Activated CD8-positive, alpha-beta memory T cell treated with anti-CD3 and anti-CD28 coated beads, Interleukin-2, amount 50 U/mL, for 48 hours (primary cell): ENCODE measurements at places on chromosomes 4 and X.

GRCh38 chrX:41180194-41180908 is 95.1 kb downstream of the USP9X start:
- DNase-seq: peak; percentile 51

DNA sequence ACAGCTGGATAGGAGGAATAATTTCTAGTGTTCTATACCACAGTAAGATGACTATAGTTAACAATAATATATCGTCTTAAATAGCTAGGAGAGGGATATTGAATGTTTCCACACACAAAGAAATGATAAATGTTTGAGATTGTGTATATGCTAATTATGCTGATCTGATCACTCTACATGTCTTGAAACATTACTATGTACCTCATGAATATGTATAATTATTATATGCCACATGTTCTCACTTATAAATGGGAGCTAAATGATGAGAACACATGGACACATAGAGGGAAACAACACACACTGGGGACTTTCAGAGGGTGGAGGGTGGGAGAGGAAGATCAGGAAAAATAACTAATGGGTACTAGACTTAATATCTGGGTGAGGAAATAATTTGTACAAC is 53.2 kb upstream of the MAGEA4 start:
- no peak for DNase-seq

DNA sequence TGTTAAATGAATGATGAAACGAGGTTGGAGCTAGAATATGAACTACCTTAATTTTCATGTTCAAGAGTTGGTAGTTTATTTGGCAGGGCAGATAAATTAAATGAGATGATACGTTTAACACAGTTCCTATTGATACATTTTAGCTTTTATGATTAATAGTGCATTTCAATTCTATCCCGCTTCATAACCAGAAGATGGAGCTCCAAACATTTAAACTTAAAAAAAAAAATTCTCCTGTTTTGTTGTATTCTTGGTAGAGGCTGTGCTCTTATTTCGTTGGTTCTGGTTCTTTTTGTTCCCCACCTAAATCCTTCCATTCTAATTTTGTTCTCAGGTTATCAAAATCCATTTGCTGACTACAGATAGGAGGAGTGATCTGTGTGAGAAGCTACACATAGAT is 71.8 kb upstream of the PTPN13 start:
- DNase-seq: no peak

- DNase-seq: no peak
Measured at GRCh38 chr4:48175328-48175727, 41.3 kb upstream of the TXK start.

GRCh38 chr4:13208558-13209193 is 275.5 kb downstream of the RAB28 start:
- DNase-seq: no peak

- DNase-seq: no peak
Measured at GRCh38 chr4:94545296-94545695, 93.6 kb downstream of the PDLIM5 start.

DNA sequence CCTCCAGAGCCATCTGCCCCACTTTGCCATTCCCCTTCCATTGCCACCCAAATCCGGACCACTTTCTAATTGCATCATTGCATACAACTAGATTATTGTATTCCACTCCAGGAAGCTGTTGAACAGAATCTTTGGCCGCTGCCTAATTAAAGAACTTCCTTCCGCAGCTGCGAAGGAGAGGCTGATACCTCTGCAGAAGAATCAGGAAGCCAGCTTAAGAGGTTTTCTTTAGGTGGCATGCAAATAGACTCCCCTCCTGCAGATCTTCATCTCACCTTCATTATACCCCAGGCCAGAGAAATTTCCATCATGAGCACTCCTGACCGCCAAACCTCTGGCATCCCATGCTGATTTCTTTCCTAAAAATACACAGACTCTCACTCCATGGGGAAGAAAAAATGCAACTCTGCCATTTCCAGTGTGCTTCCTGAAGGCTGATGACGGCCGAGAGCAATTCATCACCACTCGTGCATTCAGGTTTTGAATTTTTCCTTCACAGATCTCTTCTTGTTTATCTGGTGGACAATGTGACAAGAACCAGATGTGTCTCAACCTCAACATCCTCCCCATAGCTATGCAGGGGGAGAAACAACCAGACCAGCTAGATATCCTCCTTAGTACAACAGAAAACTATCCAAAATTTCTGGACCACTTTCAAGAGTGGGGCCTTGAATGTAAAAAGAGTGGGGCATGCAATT is 31.2 kb downstream of the LGI2 start:
- no peak for DNase-seq

GRCh38 chr4:154164931-154165839 is 326.4 kb downstream of the DCHS2 start:
- DNase-seq: no peak

- DNase-seq: no peak
Measured at GRCh38 chr4:4859799-4860599, 534 bp downstream of the MSX1 start.

DNA sequence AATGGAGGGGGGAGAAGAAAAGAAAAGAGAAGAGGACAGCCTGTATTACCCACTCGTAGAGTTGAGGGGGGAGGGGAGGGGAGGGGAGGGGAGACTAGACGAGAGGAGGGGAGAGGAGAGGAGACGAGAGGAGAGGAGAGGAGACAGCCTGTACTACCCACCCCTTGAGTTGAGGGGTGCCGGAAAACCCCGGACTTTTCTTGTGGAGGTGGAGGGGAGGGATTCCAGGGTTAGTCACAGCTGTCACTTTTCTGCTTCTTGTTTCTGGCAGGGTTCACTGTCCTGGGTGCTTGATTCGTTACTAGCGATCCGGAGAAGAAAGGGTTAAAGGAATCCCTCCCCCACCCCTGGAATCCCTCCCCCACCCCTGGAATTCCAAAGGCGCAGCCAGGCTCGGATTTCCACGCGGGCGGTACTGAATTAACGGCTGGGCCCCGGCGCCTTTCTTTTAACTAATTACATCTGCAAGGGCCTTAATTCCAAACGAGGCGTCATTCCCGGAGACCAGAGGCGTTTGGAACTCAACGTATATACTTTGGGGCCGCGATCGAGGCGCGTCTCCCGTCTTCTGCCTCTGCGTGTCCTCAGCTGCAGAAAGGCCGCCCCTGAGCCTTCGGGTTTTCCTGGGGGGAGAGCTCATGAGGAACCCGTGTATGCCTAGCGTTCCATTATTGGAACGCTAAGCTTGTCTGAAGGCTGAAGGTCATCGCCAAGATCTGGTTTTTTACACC is 20.1 kb upstream of the CSF2RA start:
- DNase-seq: peak; percentile 57

DNA sequence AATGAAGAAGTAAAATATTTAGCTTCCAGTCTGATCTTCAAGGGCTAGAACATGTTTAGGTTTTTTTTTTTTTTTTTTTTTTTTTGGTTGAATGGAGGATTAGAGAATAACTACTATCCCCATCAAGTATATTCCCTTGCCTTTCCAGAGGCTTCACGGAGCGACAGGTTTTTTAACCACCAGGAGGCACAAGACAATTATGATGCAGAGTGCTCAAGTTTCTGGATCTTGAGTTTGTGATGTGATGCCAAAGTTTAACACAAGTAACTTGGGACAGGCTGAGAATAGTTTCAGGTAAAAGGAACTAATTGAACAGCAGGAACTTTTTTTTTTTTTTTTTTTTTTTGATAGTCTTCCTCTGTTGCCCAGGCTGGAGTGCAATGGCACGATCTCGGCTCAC is 30.3 kb downstream of the CCNI start:
- no peak for DNase-seq

- no peak for DNase-seq
Measured at GRCh38 chr4:41814565-41814964, 66.0 kb upstream of the PHOX2B start.

DNA sequence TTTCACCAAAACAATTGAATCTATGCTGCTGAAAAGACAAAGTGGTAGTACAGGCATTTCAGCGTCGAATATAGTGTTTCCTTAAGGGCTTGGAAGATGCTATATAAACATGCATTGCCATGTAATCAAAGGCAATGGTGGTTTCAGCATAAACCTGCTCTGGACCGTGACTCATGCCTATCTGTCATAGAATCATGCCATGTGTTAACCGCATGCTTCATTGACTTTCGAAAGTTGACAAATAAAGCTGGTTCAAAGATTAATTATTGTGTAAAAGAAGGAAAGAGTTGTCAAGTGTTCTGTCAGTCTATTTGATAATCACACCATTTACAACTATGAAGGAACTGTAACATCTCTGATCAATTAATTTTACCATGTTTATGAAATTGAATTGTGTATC is 83.2 kb downstream of the FUNDC1 start:
- DNase-seq: no peak

- DNase-seq: no peak
Measured at GRCh38 chrX:118682258-118683014, 45.0 kb upstream of the IL13RA1 start.

GRCh38 chr4:122819708-122820449 is 6.8 kb upstream of the FGF2 start:
- no peak for DNase-seq

- DNase-seq: no peak
Measured at GRCh38 chr4:33831442-33832066, 2412.8 kb downstream of the ARAP2 start.

DNA sequence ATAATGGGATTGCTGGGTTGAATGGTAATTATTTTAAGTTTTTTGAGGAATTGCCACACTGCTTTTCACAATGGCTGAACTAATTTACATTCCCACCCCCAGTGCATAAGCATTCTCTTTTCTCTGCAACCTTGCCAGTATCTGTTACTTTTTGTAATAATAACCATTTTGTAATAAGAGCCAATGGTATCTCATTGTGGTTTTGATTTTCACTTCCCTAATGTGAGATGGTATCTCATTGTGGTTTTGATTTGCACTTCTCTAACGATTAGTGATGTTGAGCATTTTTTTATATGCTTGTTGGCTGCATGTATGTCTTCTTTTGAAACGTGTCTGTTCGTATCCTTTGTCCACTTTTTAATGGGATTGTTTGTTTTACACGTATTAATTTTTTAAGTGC is 213.1 kb upstream of the HDX start:
- no peak for DNase-seq

DNA sequence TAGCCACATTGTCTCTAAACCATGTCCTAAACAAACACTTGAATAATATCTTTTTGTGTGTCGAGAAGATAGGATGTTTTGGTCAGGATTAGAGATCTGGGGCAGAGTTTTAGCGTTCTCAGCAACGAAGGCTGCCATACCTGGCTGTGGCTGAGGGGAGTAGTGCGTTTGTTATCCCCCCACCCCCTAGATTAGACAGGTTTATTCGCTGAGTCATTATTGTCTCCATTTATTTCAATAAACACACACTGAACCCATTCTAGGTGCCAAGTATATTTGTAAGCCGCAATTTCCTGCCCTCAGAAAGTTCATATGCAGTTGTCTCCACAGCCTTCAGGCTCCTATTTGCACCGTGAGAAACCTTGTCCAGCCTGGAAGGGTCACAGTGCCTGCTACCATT is 1684.8 kb upstream of the TENM3 start:
- no peak for DNase-seq

- DNase-seq: no peak
Measured at GRCh38 chr4:25551605-25552004, 104.0 kb upstream of the SLC34A2 start.

DNA sequence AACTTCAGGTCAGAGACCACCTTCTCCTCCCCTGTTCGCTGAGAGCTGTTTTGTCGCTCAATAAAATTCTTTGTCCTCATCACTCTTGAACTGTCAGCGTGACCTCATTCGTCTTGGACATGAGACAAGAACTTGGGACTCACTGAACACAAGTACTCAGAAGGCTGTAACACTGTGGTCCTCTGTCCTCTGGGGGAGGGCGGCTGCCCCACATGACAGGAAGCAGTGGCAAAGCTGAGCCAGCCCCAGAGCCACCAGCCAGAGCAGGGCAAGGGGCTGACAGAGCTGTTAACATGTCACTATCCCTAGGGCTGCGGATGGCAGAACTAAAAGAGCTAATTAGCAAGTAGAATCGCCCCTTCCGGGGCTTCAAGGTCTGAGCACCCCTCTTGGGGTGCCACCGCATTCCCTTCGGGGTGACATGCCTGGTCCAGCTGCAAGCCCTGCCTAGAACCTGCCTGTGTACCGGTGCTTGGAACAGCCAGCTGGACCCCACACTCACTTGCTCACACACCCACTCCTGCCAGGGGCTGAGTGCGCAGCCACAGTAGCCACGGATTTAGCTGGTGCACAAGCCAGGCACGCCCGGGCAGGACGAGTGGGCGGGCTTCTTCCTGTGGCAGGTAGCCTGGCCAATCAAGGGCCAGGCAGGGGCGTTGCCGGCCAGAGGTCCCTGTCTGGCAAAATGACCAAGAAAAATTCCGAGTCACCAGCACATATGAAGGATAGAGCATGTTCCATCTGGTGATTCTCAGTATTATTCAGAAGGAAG is 648.6 kb upstream of the AGA start:
- no peak for DNase-seq

- DNase-seq: no peak
Measured at GRCh38 chr4:172348426-172348825, 535.2 kb downstream of the GALNTL6 start.

- no peak for DNase-seq
Measured at GRCh38 chr4:48315728-48316630, 25.4 kb upstream of the SLAIN2 start.

DNA sequence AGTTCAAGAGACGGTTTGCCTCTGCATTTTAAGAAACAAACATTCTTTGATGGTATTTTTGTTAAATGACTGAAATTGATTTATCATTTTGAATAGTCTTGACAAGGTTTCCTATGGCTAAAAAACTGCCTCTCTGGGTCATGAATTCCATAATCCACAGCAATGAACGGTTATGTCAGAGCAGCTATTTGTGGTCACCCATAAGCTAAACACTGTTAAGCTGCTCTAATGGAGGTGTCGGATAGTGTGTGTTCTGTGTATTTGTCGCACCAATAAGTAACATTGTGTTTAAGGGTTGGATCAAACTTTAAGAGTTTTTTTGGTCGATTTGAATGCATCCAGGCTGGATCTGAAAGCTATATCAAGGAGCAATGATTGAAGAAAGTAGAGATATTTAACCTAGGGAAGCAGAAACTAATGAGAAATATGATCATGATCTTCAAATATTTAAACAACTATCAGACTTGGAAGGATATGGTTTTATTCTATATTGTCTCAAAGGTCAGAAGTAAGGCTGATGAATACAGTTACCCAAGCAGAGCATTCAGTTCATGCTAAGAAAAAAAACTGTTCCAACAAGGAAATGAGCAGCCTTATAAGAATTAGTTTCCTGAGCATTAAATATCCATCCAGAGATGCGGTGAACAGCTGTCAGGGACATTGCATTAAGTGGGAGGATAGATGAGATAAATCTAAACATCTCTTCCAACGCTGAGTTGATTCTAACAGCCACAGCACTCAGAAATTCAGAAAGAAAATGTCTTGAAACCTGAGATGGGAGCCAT is 232.3 kb upstream of the RPS6KA3 start:
- DNase-seq: no peak

DNA sequence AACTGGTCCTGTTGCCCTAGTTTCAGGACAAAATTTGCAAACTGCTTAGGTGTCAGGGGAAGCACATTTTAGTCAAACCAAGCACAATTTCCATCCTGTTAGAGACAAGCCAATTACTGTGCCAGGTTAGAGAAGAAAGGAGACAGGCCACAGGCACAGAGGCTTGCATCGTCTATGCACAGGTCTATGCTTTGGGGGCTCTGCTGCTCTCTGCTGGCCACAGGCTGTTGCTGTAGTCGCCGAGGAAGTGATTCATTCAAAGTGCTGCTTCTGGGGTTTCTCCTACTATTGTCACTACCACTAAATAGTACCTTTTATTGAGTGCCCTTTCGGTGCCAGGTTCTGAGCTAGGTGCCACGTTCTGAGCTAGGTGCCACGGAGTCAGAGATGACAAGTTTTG is 45.5 kb downstream of the VGLL1 start:
- DNase-seq: peak; percentile 58

- no peak for DNase-seq
Measured at GRCh38 chrX:120022763-120023162, 54.7 kb downstream of the RHOXF2B start.

GRCh38 chr4:55466001-55466400 is 70.2 kb downstream of the TMEM165 start:
- DNase-seq: no peak
